ENCODE measurements at places on chromosomes 12 and 14.
A peak's percentile ranks its signal among the peaks of the same experiment; 100 is the strongest.

DNA sequence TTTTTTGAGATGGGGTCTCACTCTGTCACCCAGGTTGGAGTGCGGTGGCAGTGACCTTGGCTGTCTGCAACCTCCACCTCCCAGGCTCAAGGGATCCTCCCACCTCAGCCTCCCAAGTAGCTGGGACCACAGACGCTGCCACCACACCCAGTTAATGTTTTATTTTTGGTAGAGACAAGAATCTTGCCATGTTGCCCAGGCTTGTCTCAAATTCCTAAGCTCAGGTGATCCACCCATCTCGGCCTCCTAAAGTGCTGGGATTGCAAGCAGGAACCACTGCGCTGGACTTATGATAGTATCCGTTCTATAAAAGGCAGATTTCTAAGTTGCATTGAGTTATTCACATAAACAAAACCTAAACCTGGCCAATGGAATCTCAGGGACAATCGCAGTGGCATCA lies 321.1 kb upstream of the PRICKLE1 start:
- DNase-seq: no peak

DNA sequence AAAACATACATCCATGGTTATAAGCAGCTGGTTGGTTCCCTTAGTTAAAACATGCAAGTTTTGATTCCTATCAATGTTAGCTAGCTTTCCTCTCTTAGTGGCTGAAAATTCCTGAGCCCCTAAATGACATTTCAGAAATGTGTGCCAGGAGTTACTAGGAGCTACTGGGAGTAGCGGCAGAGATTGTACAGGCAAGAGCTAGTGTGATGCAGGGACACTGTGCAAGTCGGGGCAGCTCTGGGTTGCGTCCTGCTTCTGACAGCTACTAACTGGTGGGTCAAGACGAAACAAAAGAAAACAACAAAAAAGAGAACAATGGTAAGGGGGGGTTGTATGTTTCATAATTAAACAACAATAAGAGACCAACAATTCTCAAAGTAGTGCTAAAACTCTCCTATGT lies 35.4 kb downstream of the LRIG3 start:
- no peak for DNase-seq

- no peak for DNase-seq
Observed at GRCh38 chr12:124586756-124587155, 19.3 kb upstream of the NCOR2 start.

- peak; percentile 71 for DNase-seq
Observed at GRCh38 chr12:62438098-62438692, 28.4 kb upstream of the MON2 start.

GRCh38 chr14:89983375-89983774 lies 27.6 kb downstream of the TDP1 start:
- no peak for DNase-seq

DNA sequence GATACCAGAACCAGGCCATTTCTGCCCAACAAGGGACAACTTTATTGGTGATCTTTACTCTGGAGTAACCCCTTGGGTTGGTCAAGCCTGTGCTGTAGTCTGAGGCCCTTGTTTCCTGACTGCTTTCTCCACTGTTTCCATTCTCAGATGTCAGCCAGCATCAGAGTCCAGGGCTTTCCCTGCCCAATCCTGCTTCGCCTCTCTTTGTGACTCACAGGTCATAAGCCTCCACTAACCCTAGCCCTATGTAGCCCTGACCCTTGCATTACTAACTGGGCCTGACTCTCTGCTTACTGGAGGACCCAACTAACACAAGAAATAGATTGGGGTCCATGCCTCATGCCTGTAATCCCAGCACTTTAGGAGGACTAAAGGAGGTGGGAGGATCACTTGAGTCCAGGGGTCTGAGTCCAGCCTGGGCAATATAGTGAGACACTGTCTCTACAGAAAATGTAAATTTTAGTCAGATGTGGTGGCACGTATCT lies 8.6 kb upstream of the SNRNP35 start:
- DNase-seq: no peak

- DNase-seq: no peak
Observed at GRCh38 chr12:67504026-67504425, 144.5 kb upstream of the DYRK2 start.

DNA sequence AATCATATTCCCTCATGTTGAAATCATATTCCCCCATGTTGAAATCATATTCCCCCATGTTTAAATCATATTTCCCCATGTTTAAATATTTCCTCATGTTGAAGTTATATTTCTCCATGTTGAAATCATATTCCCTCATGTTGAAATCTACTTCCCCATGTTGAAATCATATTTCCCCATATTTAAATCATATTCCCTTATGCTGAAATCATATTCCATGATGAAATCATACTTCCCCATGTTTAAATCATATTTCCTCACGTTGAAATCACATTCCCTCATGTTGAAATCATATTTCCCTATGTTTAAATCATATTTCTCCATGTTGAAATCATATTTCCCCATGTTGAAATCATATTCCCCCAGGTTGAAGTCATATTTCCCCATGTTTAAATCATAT lies 34.6 kb upstream of the ADGRD1 start:
- DNase-seq: no peak

- DNase-seq: no peak
Observed at GRCh38 chr12:49798248-49798647, 30.0 kb downstream of the NCKAP5L start.

DNA sequence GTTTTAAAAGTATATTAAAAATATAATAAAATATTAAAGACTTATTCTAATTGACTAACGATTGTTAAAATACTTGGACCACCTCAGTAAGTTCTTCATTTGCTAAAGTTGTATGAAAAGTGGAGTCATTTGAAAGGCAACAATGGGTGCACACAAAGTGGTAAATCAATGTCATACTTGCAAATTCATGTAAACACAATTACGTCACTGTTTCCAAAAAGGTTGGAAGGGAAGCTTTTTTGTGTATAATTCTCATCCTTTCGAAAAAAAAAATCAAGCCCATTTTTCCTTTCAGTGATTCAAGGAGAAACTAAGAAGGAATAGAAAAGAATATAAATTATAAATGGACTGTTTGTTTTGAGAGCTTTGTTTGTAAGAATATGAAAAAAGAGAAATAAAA lies 166.2 kb downstream of the PIK3C2G start:
- no peak for DNase-seq

GRCh38 chr12:42119085-42119633 lies 25.5 kb downstream of the GXYLT1 start:
- DNase-seq: no peak

DNA sequence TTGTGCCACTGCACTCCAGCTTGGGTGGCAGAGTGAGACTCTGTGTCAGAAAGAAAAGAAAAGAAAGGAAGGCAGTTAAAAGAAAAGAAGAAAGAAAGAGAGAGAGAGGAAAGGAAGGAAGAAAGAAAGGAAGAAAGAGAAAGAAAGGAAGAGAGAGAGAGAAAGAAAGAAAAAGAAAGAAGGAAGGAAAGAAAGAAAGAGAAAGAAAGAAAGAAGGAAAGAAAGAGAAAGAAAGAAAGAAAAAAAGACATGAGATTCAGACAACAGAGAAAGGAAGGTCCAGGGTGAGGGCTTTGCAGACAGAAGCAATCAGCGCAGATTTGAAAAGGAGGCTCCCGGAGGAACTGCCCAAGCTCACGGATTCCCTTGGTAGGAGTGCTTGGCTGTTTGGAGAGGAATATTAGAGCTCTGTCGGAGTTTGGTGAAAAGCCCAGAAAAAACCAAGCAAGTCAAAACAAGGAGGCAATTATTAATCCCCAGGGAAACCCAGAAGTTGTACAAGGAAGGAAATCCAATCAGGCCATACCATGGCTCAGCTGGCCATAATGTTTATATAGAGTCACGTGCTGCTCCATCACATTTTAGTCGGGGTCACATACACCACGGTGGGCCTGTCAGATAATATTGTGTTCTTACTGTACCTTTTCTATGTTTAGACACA lies 11.6 kb upstream of the CCDC85C start:
- DNase-seq: no peak

GRCh38 chr14:36585100-36585499 lies 2.7 kb upstream of the NKX2-8 start:
- DNase-seq: no peak

- no peak for DNase-seq
Observed at GRCh38 chr12:15540005-15540404, 217.7 kb downstream of the PTPRO start.

GRCh38 chr12:67957383-67957782 lies 31.9 kb upstream of the IFNG-AS1 start:
- DNase-seq: no peak

DNA sequence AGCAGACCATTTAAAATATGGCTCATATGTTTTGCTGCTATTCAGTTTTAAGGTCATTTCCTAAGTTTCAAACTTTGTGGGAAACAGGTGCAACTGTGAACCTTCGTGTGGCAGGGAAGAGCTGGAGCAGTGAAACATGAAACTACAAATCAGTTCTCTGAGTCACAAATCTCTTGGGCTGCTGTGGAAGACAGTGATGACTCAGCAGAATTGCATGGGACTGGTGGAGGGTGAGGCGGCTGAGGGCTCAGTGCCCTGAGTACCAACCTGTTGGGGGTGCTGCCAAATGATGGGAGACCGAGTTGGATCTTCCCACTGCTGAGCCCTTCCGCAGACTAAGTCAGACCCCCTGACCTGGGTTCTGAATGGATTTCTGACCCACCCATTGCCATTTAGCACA lies 8.4 kb upstream of the CALM1 start:
- no peak for DNase-seq

DNA sequence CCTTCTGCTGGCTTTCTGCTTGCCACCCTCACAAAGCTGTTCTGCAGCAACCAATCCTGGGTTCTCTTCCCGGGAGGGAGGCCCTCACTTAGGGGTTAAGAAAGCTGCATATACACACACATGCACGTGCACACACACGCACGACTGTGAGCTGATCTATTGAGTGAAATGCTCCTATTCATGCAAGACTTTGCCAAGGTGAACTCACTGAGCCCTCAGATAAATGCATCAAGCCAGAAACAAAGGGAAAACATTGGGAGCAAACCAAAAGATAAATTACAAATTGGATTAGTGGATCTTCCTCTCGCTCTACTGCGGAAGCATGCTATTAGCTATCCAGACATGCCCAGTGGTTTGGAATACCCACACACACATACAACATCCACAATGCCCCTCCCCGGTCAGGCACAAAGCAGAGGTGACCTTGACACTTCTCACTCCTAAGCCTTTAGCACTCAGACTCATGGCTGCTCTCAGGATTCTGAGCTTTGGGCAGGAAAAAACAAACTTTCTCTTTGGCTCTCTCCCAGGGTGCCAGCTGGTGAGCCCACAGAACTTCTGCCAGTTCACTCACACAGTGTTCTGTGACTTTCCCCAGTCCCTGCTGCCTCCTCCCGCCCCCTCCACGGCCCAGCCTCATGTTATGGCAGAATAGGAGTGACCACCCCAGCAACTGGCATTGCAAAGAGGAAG lies 320.0 kb downstream of the DPF3 start:
- no peak for DNase-seq

DNA sequence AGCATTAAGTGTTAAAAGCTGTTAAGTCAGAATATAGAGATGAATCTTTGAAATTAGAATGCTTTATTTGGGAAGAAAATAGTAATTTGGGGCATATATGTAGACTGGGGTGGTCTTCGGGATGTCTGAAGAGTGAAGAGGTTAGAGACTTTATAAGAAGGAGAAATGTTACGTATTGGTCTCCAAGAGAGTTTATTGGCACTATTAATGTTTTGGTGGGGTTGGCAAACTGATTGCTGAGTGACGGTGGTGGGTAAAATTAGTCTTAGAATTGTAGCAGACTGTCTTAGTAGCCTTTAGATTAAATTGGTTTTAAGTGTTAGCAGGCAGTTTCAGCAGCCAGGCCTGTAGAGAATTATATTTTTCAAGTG lies 4.9 kb upstream of the ATP23 start:
- no peak for DNase-seq

DNA sequence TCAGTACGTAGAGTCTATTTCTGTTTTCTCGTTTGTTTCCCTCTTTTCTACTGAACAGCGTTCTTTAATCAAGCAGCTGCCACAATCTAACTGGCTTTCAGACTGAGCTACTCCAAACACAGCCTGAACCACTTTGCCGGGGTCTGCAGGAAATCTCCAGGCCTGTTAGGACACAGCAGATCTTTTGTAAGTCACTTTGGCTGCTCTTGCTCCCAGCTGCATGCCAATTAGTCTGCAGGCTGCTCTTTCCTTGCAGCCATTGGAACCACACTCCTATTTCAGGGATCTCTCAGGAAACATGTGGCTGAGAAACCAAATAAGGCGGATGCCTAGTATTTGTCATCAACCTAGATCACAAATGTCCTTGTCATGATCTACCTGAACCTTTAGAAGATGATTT lies 73.6 kb downstream of the TMTC1 start:
- DNase-seq: peak; percentile 62

DNA sequence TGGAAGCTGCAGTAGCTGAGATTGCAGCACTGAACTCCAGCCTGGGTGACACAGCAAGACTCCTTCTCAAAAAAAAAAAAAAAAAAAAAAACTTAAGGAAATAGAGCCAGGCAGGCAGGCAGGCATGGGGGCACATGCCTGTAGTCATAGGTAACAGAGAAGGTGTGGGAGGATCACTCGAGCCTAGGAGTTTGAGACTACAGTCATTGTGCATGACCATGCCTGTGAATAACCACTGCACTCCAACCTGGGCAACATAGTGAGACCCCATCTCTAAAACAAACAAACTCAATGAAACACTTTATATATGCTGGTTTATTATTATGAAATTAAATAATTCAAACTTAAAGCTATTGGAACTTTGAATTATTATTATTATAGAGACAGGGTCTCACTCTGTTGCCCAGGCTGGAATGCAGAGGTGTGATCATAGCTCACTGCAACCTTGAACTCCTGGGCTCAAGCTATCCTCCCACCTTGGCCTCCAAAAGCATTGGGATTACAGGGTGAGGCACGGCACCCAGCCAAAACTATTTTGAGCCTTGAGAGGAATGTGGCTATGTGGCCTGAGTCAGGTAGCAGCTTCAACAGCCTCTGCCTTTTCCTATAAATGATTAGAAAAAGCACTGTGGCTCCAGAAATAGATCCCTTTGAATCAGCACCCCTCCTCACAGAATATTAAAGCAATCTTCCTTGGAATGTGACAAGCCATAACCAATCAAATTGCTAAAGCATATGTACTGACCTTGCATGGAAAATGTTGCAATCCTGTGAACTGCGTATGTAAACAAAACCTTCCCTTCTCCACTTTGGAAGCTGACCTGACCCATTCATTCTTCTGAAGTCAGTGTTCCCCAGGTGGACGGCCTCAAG lies 34.7 kb upstream of the YY1 start:
- no peak for DNase-seq

DNA sequence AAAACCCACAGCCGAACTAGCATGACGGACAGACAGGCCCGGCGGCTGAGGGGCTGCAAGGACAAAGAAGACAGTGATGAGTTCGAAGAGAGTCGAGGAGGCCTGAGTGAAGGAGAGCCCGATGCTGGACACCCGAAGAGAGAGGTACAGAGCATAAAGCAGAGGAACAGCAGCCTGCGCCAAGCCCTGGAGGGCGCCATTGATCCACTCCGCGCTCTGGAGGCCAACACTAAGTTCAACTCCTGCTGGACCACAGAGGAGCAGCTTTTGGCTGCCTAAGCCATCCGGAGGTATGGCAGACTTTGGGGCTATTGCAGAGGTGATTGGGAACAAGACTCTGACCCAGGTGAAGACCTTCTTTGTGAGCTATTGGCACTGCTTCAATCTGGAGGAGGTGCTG lies 7.8 kb upstream of the PLXNC1 start:
- no peak for DNase-seq

- DNase-seq: no peak
Observed at GRCh38 chr12:39227218-39227617, 215.7 kb downstream of the KIF21A start.
